ENCODE measurements at places on chromosomes 3 and 15.

- no peak for DNase-seq
Measured at GRCh38 chr3:11807686-11808085, 39.0 kb downstream of the TAMM41 start.

DNA sequence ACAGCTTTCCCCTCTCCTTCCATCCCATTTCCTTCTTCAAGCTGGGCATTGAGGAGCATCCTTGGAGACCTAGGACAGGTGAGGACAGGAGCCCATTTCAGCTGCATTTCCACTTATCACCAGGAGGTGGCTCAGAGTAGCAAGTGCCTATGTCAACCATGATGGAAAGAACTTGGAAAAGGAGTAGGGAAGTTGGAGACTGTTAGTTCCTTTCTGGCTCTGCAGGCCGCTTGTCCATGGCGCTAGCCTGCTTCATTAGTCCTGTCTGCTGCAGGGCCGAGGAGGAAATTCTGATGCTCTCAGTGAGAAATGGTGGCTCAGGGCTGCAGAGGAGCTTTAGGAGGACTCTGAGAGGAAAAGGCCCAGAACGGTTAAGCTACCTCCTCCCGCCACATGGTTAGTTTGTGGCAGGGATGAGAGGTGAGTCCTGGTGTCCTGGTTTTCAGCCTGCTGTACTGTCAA, 7.0 kb upstream of the CD276 start:
- no peak for DNase-seq

DNA sequence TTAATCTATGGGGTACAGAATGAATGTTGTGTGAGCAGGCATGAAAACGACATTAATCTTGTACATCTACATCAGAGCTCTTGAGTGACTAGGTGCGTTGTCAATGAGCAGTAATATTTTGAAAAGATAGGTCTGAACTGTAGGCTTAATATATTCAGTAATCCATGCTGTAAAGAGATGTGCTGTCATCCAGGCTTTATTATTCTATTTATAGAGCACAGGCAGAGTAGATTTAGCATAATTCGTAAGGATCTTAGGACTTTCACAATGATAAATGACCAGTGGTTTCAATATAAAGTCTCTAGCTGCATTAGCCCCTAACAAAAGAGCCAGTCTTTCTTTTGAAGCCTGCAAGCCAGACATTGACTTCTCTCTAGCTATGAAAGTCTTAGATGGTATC, 43.0 kb downstream of the NLGN1 start:
- DNase-seq, result no peak

DNA sequence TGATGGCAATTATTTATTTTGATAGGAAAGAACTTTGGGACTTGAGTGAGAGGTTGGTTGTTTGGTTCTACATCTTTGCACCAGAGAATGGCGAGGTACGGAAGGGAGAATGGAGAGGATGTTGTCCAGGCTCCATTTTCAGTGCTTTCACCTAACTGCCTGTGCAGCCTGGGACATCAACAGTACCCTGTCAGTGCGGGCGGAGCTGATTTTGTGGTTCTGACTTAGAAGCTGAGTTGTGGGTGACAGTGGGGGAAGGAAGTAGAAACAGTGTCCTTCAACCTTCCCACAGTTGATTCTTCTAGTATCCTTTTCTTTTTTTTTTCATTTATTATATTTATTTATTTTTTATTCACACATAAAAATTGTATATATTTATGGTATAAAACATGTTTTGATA, 95.3 kb downstream of the TIGIT start:
- DNase-seq, result no peak

DNA sequence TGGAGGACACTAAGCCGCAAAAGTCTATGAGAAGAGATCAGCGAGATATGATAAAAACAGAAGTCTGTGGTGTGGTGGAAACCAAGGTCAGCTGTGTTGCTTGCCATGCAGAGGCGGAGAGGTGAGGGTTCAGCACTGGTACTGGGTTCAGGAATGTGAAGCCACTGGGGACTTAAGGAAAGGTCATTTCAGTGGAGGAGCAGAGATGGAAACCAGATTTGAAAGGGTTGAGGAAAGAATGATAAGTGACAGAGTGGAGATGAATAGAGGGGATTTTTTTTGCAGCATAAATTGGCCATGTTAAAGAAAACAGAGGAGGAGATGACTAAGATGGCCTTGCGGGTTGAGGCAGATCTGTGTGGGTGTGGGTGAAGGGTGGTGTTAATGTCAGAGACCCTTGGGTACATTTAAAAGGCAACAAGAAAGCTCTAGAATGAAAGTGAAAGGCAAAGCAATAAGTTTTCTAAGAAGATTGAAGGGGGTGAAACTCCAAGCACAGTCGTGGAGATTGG, 265.5 kb downstream of the ADAMTSL3 start:
- DNase-seq, result no peak

DNA sequence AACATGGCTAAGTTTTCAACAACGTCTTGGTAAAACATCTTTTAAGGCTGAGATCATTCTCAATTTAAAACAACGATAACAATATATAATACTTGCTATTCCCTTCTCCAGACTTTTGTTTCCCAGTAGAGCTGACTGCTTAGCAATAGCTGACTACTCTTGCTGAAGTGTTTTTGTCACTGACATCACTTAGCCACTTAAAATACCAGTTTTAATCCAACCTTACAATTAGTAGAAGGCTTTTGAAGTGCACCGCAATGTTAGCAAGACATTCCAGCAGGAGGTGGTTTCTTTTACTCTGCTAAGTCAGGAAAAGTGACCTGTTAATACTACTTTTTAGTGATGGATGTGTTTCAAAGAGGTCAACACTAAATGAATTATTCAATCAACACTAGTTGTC, 28.7 kb upstream of the GBE1 start:
- DNase-seq, result no peak

GRCh38 chr3:52153389-52154096, 680 bp downstream of the POC1A start:
- no peak for DNase-seq

- no peak for DNase-seq
Measured at GRCh38 chr3:42161050-42161935, 70.1 kb downstream of the TRAK1 start.

DNA sequence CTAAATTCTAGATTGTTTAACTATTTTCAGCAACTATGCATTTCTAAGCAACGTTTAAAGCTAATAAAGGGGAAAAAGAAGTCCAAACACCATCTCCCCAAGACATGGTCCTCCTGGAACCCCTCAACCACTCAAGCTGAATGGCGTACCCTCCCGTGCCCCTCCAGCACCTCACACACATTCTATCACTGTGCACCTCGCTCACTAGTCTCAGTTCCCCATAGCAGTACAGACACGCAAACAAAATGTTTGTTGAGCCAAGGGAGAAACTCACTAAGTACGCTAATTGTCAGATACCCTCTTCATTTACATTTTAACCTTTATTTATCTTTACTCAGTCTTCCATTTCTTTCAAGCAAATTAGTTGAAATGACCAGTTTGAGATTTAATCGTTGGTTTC, 48.8 kb downstream of the ACAP2 start:
- DNase-seq, result no peak

DNA sequence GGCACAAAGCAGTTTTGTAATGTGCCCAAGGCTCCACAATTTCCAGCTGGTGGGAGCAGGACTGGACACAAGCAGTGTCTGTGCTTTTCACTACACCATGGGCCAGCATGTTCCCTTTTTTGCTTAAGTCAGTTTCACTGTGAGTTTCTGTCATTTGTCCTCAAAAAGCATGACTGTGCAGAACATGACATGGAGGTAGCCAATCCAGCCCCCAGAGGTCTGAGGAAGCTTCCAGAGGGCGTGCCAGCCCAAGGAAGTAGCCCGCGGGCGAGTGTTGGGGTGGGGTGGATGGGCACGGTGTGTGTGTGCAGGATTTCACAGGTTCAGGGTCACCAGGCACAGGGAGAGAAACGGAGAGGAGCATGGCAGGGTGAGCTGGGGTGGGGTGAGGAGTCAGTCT, 8.0 kb upstream of the EEFSEC start:
- no peak for DNase-seq

- DNase-seq, result no peak
Measured at GRCh38 chr15:35496585-35496984, 49.4 kb downstream of the DPH6 start.

DNA sequence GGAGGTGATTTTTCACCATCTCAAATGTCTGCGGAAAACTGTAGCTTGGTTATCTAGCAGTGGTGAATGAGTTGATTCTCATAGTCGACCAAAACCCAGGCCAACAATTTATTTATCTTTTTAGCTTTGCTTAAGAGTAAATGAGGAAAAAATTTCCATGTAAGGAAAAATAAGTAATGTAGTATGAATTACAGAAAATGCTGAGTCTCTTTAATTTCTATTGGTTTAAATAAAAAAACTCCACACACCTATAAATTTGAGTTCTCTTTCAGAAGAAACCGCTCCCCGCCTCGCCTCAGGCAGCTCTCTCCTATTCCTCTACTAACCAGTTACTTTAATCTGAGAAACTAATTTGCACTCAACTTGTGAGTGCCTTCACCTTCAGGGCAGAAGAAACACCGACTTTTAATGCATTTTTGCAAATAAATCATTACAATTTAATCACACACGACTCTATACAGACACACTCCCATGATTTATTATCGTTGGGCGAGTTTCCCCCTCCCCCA, 540 bp upstream of the RSRC1 start:
- DNase-seq, result no peak

GRCh38 chr3:143924522-143925285, 46.9 kb upstream of the DIPK2A start:
- DNase-seq, result no peak

DNA sequence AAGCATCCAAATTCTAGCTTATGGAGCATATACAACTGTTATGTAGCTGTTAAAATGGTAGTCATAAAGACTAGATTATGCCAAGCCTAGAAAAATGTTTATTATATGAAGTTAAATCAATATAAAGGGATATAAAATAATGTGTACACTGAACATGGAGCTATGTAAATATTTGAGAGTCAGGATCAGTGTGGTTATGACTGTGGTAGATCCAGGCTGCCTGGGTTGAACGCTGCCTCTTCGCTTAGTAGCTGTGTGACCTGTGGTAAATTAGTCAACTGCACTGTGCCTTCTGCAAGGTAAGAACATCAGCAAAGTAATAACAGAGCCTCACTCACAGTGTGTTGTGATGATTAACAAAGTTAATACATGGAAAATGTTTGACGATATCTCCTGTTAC, 212.2 kb downstream of the RBMS3 start:
- no peak for DNase-seq

- DNase-seq, result no peak
Measured at GRCh38 chr15:69577397-69577796, 124.8 kb downstream of the RPLP1 start.

DNA sequence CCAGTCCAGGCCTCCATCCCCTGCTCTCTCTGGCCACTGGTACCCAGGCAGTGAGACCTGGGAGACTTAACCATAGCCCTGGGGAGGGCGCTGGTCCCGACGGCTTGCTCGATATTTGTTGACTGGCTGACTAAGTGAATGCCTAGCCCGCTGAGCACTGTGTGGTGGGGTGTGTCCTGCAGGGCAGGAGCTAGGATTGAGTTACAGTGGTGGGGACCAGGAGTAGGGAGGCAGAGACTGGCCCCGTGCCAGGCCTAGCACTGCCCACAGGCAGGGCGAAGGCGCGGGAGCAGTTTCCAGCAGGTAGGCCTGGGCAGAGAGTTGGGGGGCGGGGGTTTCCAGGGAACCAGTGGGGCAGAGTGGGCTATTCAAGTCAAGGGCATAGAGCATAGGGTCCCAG, at the start of gene VILL:
Gene VILL (plus strand): TSS at position 260 of the 400 bp plus-strand sequence. CDS start 2,887 bp downstream, outside the sequence.
- DNase-seq, result no peak

- no peak for DNase-seq
Measured at GRCh38 chr3:25775936-25776335, 7.3 kb downstream of the NGLY1 start.

GRCh38 chr3:97417-98258, 98.9 kb upstream of the CHL1 start:
- DNase-seq, result no peak

GRCh38 chr3:124258057-124258500, 266.2 kb upstream of the ROPN1 start:
- DNase-seq, result no peak

DNA sequence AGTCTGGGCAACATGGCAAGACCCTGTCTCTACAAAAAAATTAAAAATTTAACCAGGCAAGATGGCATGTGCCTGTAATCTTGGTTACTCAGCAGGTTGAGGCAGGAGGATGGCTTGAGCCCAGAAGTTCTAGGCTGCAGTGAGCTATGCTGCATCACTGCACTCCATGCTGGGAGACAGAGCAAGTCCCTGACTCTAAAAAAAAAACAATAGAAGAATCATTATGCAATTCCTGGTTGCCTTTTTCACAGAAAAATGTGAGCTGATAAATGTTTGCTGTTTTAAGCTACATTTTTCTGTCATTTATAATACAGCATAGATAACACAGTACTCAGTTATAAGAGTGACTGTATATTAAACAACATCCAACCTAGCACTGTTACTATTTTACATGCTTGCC, 148.8 kb downstream of the SCAPER start:
- no peak for DNase-seq

DNA sequence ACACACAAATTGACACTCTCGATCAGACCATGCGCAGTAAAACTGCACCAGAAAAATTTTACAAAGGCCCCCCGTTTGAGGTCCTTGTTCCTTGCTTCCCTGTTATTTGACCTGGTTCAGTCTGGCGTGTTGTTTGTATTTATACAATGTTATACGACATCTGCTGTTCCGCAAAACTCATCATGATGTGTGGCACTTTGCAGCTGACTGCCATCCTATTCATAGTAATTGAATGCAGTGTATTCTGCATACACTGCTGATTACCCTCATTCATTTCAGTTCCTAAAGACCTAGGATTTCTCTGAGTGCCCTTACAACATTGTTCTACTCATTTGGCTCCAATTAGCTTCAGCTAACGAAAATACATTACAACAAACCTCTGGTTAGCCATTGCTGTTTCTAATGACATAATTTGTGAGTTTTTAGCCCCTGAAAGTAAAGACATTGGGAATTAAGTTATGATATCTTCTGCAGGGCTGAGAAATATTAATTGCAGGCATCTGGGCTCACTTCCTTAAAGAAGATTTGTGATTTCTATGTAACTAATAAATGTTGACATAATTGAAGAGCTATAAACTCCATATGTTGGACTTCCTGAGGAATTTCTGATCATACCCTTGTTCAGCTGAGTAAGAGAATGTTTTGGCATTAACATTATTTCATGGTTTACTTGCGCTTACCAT, 75.7 kb downstream of the C3orf38 start:
- no peak for DNase-seq

DNA sequence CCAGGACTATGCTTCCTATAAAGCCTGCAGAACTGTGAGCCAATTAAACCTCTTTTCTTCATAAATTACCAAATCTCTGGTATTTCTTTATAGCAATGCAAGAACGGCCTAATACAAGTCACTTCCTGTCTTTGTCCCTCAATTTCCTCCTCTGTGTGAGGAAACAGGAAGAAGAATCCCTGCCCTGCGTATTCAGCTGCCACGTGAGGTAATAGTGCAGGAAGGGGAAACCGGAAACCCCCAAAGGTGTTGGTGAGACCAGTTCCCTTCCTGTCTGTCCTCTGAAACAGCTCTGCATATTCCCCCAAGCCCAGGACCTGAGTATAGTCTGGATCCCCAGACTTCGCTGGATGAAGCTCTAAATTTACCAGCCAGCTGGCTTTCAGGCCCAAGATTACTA, 18.1 kb upstream of the PTPN23 start:
- no peak for DNase-seq

GRCh38 chr3:56135941-56136340, 332.3 kb downstream of the ERC2 start:
- no peak for DNase-seq

GRCh38 chr3:152623286-152623911, 211.5 kb upstream of the P2RY1 start:
- no peak for DNase-seq

- DNase-seq, result no peak
Measured at GRCh38 chr3:42823351-42823750, 14.1 kb downstream of the ACKR2 start.

Measured in substantia nigra (tissue), 51 donors.